ENCODE measurements at places on chromosomes 12 and 14. TPM values are rescaled to one million over a fixed set of nuclear protein-coding genes. Genes with fewer than 3 reads are reported as not detected.

DNA sequence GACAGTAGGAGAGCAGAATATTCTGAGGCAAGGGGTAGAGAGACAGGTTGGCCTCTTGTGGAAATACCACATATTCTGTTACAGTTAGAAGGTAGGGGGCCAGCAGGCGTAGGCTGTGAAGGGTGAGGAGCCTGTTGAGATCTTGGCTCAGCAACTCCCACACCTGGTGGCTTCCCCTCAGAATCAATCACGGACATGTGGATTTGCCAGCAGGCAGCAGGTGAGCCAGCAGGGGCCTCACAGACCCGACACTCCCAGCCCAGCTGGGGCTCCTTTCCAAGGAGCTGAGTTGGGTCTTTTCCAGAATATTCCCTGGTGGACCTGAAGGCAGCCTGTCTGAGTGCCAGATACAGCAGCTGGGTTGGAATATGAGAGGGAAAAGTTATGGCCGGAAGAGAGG is 150.0 kb upstream of the CRY1 start:
- DNase-seq = no peak

- DNase-seq = no peak
These were observed 24.5 kb upstream of the PPP1R13B start for GRCh38 chr14:103871596-103872480.

LALBA gene
- not detected for total RNA-seq

SLC25A47 gene
- total RNA-seq = not detected

DNA sequence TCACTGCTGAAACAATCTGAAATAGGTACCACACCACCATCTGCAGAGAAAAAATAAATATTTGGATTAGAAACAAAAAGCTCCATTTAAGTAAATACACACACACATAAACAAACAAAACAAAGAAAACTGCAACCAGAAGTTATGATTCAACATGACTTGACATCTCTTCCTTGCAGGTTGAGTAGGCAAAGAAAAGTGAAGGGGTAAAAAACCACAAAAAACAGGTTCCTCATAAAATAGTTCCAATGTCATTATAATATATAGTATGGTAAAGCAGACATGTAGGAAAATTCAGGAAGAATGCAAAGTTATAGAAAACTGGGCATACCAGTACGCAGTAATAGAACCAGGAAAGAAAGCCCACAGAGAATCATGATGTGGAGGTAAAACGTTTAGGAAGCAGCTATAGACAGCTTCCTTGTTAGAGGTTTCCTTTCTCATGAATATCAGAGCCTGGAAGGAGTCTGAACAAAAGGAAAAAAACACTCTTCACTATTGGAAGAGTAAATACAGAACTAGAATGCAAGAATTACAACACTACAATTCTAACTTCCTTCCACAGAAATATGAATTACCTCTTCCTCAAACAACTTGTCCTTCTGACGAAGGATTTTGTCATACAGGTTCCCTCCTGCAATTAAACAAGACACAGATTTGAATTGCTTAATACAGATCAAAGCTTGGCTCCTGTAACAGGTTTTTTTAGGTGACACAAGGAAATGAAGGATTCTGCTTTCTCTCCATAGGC is 6.1 kb downstream of the NEK9 start:
- no peak for DNase-seq

- no peak for DNase-seq
These were observed 88.8 kb downstream of the SCFD1 start for GRCh38 chr14:30710876-30711275.

LPAR5 gene
- 0.81 TPM for total RNA-seq

Measured in epithelial cell of proximal tubule (primary cell).